ENCODE measurements at places on chromosomes 2 and 18.

DNA sequence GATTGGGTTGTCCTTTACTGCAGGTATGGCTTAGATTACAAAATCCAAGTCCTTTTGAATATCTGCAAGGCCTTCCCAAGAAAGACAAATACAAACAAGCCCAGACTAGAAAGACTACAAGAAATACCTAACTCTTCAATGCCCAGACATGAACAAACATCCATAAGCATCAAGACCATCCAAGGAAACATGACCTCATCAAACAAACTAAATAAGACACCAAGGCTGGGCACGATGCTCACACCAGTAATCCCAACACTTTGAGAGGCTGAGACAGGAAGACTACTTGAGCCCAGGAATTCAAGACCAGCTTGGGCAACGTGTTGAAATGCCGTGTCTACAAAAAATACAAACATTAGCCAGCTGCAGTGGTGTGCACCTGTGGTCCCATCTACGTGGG is 31.7 kb downstream of the MAP4K3 start:
- H3K27me3 ChIP-seq: no peaks in the 10 kb centered on the region
- ATAC-seq: no peak
- no peak overlapping the region for H3K27ac ChIP-seq

DNA sequence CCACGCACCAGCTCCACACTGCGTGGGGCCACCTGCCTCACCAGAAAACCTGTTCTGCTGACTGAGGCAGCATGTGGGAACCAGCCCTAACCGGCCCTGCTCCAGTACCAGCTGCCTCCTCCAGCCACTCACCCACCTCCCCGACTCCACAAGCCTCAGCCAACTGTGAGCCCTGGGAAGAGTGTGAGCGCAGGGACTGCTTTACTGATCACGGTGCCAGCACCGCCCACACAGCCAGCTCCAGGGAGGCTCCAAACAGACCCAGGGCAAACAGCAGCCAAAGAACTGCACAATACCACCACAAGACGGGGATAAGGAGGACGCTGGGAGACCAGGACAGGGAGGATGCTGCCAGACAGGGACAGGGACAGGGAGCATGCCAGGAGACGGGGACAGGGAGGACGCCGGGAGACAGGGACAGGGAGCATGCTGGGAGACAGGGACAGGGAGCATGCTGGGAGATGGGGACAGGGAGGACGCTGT is 28.4 kb downstream of the EIPR1 start:
- ATAC-seq: no peak
- H3K4me3 ChIP-seq: no peak overlapping the region
- no peak overlapping the region for H3K27ac ChIP-seq
- H3K36me3 ChIP-seq: peaks cover 91% of the 10 kb centered on the region
- no peaks in the 10 kb centered on the region for H3K4me1 ChIP-seq
- no peaks in the 10 kb centered on the region for H3K27me3 ChIP-seq

DNA sequence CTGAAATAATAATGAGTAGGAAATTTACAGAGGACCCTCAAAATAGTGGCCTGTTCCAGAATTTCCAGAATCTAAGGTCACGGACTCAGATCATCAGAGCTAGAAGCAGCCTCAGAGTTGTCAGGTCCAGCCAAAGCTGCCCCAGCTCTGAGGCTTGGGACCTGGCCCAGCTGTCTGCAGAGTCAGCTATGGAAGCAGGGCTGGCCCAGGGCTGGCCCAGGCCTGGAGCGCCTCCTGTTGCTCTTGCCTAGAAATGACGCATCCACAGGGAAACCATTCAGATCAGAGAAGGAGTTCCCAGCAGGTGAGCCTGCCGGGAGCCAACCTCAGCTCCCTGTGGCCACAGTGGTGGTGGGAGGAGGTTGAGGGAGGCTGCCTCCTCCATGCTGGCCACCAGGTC is 106.7 kb upstream of the ARL4C start:
- H3K27me3 ChIP-seq: peaks cover 17% of the 10 kb centered on the region
- H3K4me3 ChIP-seq: no peak overlapping the region
- no peaks in the 10 kb centered on the region for H3K4me1 ChIP-seq
- H3K36me3 ChIP-seq: no peaks in the 10 kb centered on the region

- H3K4me1 ChIP-seq: no peaks in the 10 kb centered on the region
- H3K27me3 ChIP-seq: no peaks in the 10 kb centered on the region
- H3K36me3 ChIP-seq: no peaks in the 10 kb centered on the region
- no peak overlapping the region for H3K4me3 ChIP-seq
Observed at GRCh38 chr2:139080244-139080643, 300.1 kb upstream of the NXPH2 start.

DNA sequence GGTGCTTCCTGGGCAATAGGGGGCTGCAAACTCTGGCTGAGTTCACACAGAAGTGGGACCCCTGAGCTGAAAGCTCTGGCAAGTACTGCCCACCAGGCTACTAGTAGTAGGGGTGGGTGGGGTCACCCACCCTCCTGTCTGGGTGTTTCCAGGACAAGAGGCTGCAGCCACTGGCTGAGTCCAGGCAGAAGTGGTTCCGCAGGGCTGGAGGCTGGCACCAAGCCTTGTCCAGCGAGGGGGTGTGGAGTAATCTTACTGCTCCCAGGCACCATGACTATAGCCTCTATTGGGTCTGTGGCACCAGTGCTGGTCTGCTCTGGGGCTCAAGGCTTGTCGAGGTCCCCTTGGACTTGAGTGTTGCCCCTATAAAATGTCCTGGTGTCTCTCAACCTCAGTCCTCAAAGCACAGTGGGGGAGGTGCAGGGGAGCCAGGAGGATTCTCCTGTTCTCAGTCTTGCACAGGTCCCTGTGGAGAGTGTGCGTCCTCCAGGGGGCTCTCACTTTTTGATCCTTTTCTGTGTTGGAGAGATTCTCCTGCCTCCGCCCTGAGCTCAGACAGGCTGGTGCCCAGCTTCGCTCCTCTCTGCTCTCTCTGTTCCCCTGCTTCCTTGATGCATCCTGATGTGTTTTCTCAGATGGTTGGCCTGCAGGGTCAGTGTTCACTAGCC is 48.1 kb downstream of the NUP35 start:
- no peaks in the 10 kb centered on the region for H3K27me3 ChIP-seq
- H3K36me3 ChIP-seq: peaks cover 84% of the 10 kb centered on the region
- H3K4me1 ChIP-seq: no peaks in the 10 kb centered on the region
- no peak overlapping the region for H3K27ac ChIP-seq

- no peaks in the 10 kb centered on the region for H3K27me3 ChIP-seq
- peaks cover 20% of the 10 kb centered on the region for H3K4me1 ChIP-seq
- H3K27ac ChIP-seq: no peak overlapping the region
- H3K36me3 ChIP-seq: peaks cover 40% of the 10 kb centered on the region
- no peak for ATAC-seq
Observed at GRCh38 chr2:84839851-84840250, 41.0 kb downstream of the TRABD2A start.

- peaks cover 6% of the 10 kb centered on the region for H3K4me1 ChIP-seq
- no peaks in the 10 kb centered on the region for H3K36me3 ChIP-seq
- H3K4me3 ChIP-seq: no peak overlapping the region
- H3K27me3 ChIP-seq: peaks cover 47% of the 10 kb centered on the region
- ATAC-seq: no peak
- no peak overlapping the region for H3K27ac ChIP-seq
Observed at GRCh38 chr18:54116541-54117257, 107.8 kb downstream of the MBD2 start.

GRCh38 chr2:95670686-95671085 is 78.9 kb downstream of the TRIM43 start:
- no peak overlapping the region for H3K27ac ChIP-seq
- H3K4me1 ChIP-seq: peaks cover 25% of the 10 kb centered on the region
- H3K27me3 ChIP-seq: no peaks in the 10 kb centered on the region
- no peak for ATAC-seq
- H3K4me3 ChIP-seq: no peak overlapping the region

DNA sequence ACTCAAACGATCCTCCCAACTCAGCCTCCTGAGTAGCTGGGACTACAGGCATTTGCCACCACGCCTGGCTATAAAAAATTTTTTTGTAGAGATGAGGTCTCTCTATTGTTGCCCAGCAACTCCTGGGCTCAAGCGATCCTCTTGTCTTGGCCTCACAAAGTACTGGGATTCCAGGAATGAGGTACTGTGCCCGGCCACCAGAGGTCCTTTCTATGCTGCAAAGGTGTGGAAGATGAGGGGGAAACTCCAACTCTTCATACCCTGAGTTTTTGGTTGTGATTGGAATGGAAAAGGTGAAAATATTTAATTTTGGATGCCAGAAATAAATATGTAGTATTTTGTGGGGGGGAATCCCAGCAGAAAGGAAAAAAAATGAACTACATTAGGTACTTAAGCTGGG is 36.0 kb downstream of the MRPL33 start:
- no peak for ATAC-seq

DNA sequence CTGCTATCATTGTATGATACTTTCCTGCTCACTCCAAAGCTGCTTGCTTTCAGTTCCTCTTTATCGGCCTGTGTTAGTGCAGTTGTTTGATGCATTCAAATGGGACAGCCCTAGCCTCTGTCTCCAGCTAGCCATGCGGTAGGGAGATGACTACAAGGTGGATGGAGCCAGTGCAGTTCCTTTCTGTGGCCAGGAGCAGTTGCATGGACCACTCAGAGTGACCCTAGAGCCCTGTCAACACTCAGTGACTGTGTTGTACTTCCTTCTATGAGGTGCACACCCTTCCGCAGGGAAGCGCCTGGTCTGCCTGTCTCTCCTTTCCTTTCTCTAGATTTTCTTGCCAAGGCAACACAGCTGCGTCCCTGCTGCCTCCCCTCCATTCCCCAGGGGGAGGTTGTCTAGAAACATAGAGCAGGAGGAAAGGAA is 33.8 kb downstream of the KCNS3 start:
- H3K4me3 ChIP-seq: no peak overlapping the region
- peak; percentile 93 for ATAC-seq
- H3K4me1 ChIP-seq: peaks cover 11% of the 10 kb centered on the region
- H3K36me3 ChIP-seq: no peaks in the 10 kb centered on the region

DNA sequence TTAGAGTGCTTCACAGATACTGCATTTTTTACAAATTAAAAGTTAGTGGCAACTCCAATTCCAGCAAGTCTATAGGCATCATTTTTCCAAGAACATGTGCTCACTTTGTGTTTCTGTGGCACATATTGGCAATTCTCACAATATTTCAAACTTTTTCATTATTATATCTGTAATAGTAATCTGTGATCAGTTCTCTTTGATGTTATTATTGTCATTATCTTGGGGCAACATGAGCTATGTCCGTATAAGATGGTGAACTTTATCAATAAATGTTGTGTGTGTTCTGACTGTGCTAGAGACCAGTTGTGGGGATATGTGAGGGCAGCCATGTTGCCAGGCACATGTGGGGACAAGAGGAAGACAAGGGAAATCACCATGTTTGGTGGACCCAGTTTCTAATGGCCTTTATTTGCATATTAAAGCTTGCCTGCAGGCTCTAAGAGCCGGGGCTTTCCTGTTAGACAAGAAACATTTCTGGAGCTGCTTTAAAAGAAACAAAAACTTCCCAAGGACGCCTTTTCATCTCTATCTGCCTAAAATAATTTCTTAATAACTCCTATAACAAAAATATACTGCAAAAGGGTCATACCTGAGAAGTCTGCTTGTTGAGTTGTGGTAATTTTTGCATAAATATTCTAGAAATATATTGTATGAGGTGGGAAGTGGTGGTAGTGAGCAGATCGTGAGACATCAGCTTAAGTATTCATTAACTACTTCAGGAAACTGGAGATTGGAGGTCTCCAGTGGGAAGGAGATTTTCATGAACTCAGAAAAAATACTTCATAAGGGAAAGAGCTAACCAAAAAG is 37.2 kb downstream of the KYNU start:
- no peaks in the 10 kb centered on the region for H3K27me3 ChIP-seq
- peak overlapping the region; percentile 94 for H3K27ac ChIP-seq
- peaks cover 38% of the 10 kb centered on the region for H3K36me3 ChIP-seq

GRCh38 chr2:121263996-121264715 is 20.8 kb downstream of the TFCP2L1 start:
- peak; percentile 42 for ATAC-seq
- H3K27me3 ChIP-seq: no peaks in the 10 kb centered on the region
- H3K4me1 ChIP-seq: no peaks in the 10 kb centered on the region
- H3K27ac ChIP-seq: no peak overlapping the region
- H3K4me3 ChIP-seq: no peak overlapping the region
- no peaks in the 10 kb centered on the region for H3K36me3 ChIP-seq

GRCh38 chr2:159695795-159696448 is 16.4 kb upstream of the MARCHF7 start:
- H3K27ac ChIP-seq: no peak overlapping the region
- H3K4me3 ChIP-seq: no peak overlapping the region
- no peaks in the 10 kb centered on the region for H3K27me3 ChIP-seq
- H3K4me1 ChIP-seq: peaks cover 11% of the 10 kb centered on the region
- ATAC-seq: peak; percentile 66

GRCh38 chr2:172211512-172211911 is 108.8 kb upstream of the DLX2 start:
- peaks cover 28% of the 10 kb centered on the region for H3K27me3 ChIP-seq
- H3K27ac ChIP-seq: no peak overlapping the region
- no peak overlapping the region for H3K4me3 ChIP-seq
- no peak for ATAC-seq

GRCh38 chr2:23912054-23912453 is 14.9 kb downstream of the ATAD2B start:
- ATAC-seq: no peak
- peaks cover 17% of the 10 kb centered on the region for H3K36me3 ChIP-seq
- H3K27me3 ChIP-seq: no peaks in the 10 kb centered on the region
- no peak overlapping the region for H3K4me3 ChIP-seq

GRCh38 chr2:43356774-43357173 is 130.4 kb upstream of the ZFP36L2 start:
- ATAC-seq: no peak
- no peak overlapping the region for H3K4me3 ChIP-seq
- no peaks in the 10 kb centered on the region for H3K27me3 ChIP-seq
- peaks cover 17% of the 10 kb centered on the region for H3K36me3 ChIP-seq
